ENCODE measurements at places on chromosomes 4 and X.
A peak's percentile ranks its signal among the peaks of the same experiment; 100 is the strongest.

GRCh38 chr4:26369581-26369980 is 48.8 kb downstream of the RBPJ start:
- no peak for DNase-seq

- DNase-seq = peak; percentile 16
These were observed 21.8 kb upstream of the JAKMIP1 start for GRCh38 chr4:6221851-6222760.

- no peak for DNase-seq
These were observed 20.8 kb downstream of the ATP5ME start for GRCh38 chr4:653080-653821.

DNA sequence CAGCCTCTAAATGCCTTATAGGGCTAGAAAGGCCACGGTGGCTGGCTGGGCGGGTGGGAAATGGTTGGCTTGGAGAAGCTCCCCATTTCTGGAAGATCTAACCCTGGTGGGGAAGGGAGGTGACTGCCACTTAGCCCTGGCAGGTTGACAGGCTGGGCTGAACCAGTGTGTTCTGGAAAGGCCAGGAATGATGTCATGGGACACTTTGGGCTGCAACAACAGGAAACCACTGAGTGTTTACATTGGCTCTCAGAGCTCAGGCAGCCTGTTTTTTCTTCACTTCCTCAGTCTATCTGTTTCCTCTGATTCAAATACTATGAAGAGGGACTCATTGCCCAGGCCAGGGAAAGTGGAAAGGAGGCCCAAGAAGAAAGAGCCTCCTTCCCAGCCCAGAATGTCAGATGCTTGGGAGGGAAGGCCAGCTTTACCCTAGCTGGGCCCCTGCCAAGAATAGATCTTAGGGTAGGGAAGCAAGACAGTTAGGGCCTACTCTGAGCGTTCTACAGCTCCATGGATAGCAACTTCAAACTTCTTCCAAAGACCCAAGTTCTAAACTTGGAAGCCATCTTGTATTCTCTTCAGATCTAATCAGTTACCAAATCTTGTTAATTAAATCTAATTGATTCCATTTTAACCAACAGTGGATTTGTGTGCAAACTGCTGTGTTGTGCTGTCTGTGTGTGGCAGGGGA is 65.8 kb upstream of the MSN start:
- peak; percentile 14 for DNase-seq

GRCh38 chrX:7120878-7121219 is 26.7 kb upstream of the STS start:
- DNase-seq = no peak

DNA sequence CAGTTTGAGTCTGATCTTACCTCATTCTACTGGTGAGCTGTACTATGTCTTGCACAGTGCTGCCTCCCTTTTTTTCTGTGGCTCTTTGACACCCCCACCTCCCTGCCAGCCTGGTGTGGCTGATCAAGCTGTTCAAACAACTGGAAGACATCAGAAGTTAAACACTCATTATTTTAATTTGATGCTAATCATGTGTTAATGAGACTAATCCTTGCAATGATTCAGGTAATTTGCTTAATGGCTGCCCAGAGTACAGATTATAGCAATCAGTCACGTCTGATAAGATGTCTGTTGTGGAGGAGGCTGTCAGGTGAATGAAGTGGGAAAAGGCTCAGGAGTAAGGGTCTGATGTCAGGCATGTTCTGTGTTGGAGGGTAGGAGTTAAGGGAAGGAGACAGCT is 87.4 kb upstream of the GK2 start:
- no peak for DNase-seq

- no peak for DNase-seq
These were observed 17.1 kb upstream of the PCDH10 start for GRCh38 chr4:133131829-133132460.

GRCh38 chr4:75634951-75635350 is 4.6 kb upstream of the CDKL2 start:
- no peak for DNase-seq

GRCh38 chrX:31796624-31797023 is 724.8 kb upstream of the FTHL17 start:
- no peak for DNase-seq

Data from T-helper 17 cell (primary cell).